ENCODE measurements at places on chromosomes 7 and 10. TPM values are rescaled to one million over a fixed set of nuclear protein-coding genes. Genes with fewer than 3 reads are reported as not detected.

DNA sequence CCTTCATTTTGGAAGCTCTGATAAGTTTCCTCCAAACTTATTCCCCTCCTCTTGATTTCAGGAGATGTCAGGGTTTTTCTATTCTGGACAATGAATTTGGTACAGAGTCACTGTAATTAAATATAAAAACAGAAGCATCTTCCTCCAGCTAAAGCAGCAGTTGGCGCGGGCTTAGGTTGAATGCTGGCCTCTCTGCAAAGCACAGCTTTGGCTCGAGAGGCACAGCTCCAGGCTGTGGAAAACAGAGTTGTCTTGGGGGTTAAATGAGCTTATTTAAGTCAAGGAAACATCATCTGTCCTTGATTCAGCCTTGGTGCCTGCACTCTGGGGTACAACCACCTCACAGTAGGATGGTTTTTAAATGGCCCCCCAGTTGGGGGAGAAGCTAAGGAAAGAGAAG, 35.0 kb upstream of the PDCD4 start:
- H3K36me3 ChIP-seq: no peaks in the 10 kb centered on the region
- H3K4me1 ChIP-seq: peaks cover 12% of the 10 kb centered on the region
- H3K27me3 ChIP-seq: no peaks in the 10 kb centered on the region
- H3K4me3 ChIP-seq: no peak overlapping the region
- H3K27ac ChIP-seq: no peak overlapping the region
- DNase-seq: no peak

PRDX3 gene
- total RNA-seq: 87.8 TPM

GRCh38 chr7:73909051-73909941, 48.3 kb downstream of the TMEM270 start:
- H3K27me3 ChIP-seq: no peaks in the 10 kb centered on the region
- no peak for DNase-seq
- no peaks in the 10 kb centered on the region for H3K4me1 ChIP-seq
- H3K36me3 ChIP-seq: no peaks in the 10 kb centered on the region
- no peak overlapping the region for H3K27ac ChIP-seq

CFTR gene
- not detected for total RNA-seq

- H3K4me1 ChIP-seq: peaks cover 32% of the 10 kb centered on the region
- DNase-seq: peak; percentile 80
- peak within 1 kb of the TSS; percentile 87 for H3K27ac ChIP-seq
- no peaks in the 10 kb centered on the region for H3K36me3 ChIP-seq
- no peaks in the 10 kb centered on the region for H3K27me3 ChIP-seq
Observed at GRCh38 chr10:58334817-58335305, at the start of gene UBE2D1. Gene UBE2D1, plus strand, starts transcription at chr10:58335006. Its CDS starts 196 bp downstream, at chr10:58335202.

DNA sequence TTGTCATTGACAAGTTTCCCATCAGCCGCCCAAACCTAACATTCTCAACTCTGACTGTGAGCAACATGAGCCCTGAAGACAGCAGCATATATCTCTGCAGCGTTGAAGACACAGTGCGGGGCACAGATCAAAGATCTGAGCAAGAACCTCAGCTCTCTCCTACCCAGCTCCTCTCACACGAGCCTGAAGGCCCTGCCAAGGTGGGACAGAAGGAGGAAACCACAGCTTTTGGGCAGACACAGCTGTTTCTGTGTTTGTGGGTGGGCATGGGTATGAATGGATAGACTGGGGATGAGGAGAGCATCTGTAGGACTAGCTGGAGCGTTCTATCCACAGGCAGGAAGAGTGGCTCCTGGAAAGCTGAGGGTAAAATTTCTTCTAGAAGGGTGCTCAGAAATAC, 8.5 kb upstream of the PRSS1 start:
- H3K36me3 ChIP-seq: no peaks in the 10 kb centered on the region
- no peak overlapping the region for H3K27ac ChIP-seq
- H3K27me3 ChIP-seq: no peaks in the 10 kb centered on the region
- no peak overlapping the region for H3K4me3 ChIP-seq
- no peak for DNase-seq
- no peaks in the 10 kb centered on the region for H3K4me1 ChIP-seq

DNA sequence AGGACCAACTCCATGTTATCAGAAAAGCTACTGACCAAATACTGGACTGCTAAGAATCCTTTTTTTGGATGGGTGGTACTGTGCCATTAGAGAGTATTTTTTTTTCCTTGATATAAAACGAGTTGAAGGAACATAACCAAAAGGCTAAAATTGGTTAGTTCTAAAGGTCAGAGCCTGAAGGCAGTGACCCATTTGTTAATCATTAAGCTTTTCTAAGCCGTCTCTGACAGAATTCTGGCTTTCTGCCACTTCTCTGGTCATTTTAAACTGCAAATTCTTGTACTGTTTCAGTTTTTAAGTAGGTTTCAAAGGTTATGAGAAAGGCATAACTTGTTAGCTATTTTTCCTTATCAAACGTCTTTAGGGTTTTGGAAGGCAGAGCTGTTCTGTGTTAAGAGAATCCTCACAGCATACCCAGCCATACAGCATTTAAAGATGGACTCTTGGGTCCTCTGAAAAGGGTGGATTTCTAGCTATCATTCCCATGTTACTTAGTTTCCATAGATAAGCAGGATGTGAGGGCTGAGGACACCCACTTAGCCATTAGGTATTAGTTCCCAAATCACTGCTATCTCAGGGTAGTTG, 196.8 kb downstream of the RNLS start:
- H3K4me3 ChIP-seq: no peak overlapping the region
- no peaks in the 10 kb centered on the region for H3K36me3 ChIP-seq
- H3K27ac ChIP-seq: peak overlapping the region; percentile 80
- no peak for DNase-seq
- H3K27me3 ChIP-seq: no peaks in the 10 kb centered on the region
- no peaks in the 10 kb centered on the region for H3K4me1 ChIP-seq

DNA sequence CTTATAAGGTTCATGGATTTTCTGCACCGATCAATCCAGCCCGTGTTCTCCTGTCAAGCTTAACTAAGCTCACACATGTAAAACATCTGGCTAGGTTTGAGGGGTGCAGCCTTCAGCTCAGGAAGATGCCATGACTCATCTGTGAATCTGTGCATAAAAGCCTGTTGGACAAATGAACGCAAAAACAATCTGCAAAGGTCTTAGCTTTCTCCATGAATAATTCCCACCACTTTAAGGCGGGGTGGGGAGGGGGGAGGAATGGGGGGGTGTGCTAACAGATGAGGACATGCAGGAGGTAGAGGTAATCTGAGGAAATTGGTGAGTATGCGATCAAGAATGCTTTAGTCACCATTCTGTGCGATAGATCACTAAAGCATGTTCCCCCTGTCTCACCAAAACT, 4.8 kb downstream of the DOCK4 start:
- no peaks in the 10 kb centered on the region for H3K4me1 ChIP-seq
- DNase-seq: no peak
- no peaks in the 10 kb centered on the region for H3K27me3 ChIP-seq
- H3K36me3 ChIP-seq: no peaks in the 10 kb centered on the region

POU6F2 gene
- 1.3 TPM for total RNA-seq

UNCX gene
- not detected for total RNA-seq

MNX1 gene
- total RNA-seq: not detected

DNA sequence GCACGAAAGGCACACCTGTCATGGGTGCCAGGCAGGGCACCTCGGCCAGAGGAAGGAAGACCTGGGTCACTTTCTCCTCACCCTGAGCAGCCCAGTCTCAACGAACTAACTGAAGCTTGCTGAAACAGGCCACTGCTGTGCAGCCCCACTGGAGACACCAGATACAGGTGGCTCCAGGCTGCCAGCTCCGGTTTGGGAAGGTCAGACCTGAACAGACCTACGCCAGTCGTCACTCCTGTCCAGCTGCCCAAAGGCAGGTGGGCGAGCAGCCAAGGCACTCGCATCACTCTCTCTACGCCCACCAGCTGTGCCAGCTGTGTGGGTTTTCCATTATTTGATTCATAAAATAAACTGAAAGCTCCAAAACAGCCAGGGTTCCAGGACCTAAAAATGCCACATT, 256.1 kb downstream of the ZMYND11 start:
- no peaks in the 10 kb centered on the region for H3K27me3 ChIP-seq
- no peaks in the 10 kb centered on the region for H3K36me3 ChIP-seq
- no peak overlapping the region for H3K4me3 ChIP-seq
- no peak for DNase-seq
- H3K27ac ChIP-seq: peak overlapping the region; percentile 87

- no peaks in the 10 kb centered on the region for H3K4me1 ChIP-seq
- no peaks in the 10 kb centered on the region for H3K27me3 ChIP-seq
- DNase-seq: no peak
- peaks cover 69% of the 10 kb centered on the region for H3K36me3 ChIP-seq
Observed at GRCh38 chr7:100806276-100806675, 21.0 kb downstream of the EPHB4 start.

DNA sequence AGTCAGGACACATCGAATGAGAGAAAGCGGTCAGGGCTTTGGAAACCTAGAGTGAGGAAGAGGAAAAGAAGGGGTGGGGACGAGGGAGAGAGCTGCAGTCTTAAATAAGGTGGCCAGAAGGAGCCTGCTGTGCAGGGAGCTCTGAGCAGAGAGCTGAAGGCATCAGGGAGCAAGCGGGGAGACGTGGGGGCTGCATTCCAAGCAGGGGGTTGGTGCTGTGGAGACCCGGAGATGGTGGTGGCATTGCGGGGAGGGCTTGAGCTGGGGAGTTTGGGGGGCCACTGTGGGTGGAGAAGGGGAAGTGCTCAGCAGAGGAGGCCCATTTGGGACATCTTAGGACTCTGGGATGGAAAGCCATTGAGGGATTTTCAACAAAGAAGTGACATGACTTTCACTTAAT, 38.7 kb upstream of the ZNF32 start:
- DNase-seq: no peak
- H3K36me3 ChIP-seq: no peaks in the 10 kb centered on the region
- no peak overlapping the region for H3K27ac ChIP-seq

DNA sequence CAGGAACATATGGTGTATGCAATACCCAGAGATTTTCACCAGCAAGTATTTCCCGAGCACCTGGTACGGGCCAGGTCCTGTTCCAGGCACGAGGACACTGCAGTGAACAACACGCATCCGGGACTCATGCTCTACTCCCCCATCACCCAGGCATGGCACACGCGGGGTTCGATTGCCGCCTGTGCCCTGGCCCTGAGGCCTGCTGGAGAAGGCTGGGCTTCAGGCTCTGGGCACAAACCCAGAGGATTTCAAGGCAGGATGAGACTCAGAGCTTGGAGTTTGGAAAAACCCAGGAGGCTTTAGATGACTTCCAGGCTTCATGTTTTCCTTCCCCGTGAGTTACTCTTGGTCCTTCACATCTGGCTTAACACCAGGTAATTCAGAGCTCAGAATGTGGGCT, 143.5 kb downstream of the NEURL1 start:
- peaks cover 5% of the 10 kb centered on the region for H3K4me1 ChIP-seq
- H3K27ac ChIP-seq: peak overlapping the region; percentile 90
- no peaks in the 10 kb centered on the region for H3K36me3 ChIP-seq
- no peaks in the 10 kb centered on the region for H3K27me3 ChIP-seq

DNA sequence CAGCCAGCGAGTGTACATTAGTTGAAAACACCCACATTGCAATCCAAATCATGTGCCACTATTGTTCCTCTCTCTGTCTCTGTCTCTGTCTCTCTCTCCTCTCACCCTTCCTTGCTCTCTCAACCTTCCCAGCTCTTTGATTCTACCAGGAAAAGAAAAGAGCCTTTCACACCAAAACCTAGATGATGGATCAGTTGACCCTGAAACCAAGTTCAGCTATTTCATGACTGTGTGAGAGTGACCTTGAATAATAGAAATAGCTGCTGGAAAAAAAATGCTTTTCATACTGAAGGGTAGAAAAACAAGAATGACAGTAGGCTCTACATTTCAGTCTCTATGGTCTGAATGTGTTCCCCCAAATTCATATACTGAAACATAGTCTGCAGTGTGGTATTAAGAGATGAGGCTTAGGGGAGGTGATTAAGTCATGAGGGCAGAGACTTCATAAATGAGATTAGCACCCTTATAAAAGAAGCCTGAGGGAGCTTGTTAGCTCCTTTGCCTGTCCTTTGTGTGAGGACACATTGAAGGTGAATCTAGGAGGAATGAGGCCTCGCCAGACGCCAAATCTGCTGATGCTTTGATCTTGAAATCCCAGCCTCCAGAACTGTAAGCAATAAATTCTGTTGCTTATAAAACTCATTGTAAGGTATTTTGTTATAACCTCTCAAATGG, 65.2 kb downstream of the LYZL1 start:
- no peak overlapping the region for H3K4me3 ChIP-seq
- H3K27me3 ChIP-seq: no peaks in the 10 kb centered on the region
- H3K4me1 ChIP-seq: no peaks in the 10 kb centered on the region
- no peak for DNase-seq
- H3K36me3 ChIP-seq: no peaks in the 10 kb centered on the region
- H3K27ac ChIP-seq: peak overlapping the region; percentile 40

GRCh38 chr7:25239888-25240287, 11.6 kb upstream of the NPVF start:
- no peak overlapping the region for H3K4me3 ChIP-seq
- H3K27ac ChIP-seq: no peak overlapping the region
- peaks cover 14% of the 10 kb centered on the region for H3K4me1 ChIP-seq
- H3K36me3 ChIP-seq: no peaks in the 10 kb centered on the region

GRCh38 chr10:124646483-124647352, 97.5 kb downstream of the FAM53B start:
- H3K36me3 ChIP-seq: no peaks in the 10 kb centered on the region
- H3K4me1 ChIP-seq: peaks cover 100% of the 10 kb centered on the region
- no peaks in the 10 kb centered on the region for H3K27me3 ChIP-seq
- no peak overlapping the region for H3K4me3 ChIP-seq
- H3K27ac ChIP-seq: peak overlapping the region; percentile 82

- H3K36me3 ChIP-seq: no peaks in the 10 kb centered on the region
- no peak for DNase-seq
- H3K27ac ChIP-seq: no peak overlapping the region
- H3K27me3 ChIP-seq: peaks cover 15% of the 10 kb centered on the region
- H3K4me3 ChIP-seq: peak overlapping the region; percentile 28
Observed at GRCh38 chr7:151382079-151382885, 27.6 kb downstream of the WDR86 start.

- H3K27ac ChIP-seq: no peak overlapping the region
- no peak overlapping the region for H3K4me3 ChIP-seq
- H3K27me3 ChIP-seq: peaks cover 37% of the 10 kb centered on the region
- H3K36me3 ChIP-seq: no peaks in the 10 kb centered on the region
- no peaks in the 10 kb centered on the region for H3K4me1 ChIP-seq
Observed at GRCh38 chr7:159140170-159140910, 4.3 kb downstream of the VIPR2 start.

- H3K4me1 ChIP-seq: peaks cover 69% of the 10 kb centered on the region
- DNase-seq: no peak
- H3K27me3 ChIP-seq: no peaks in the 10 kb centered on the region
- H3K36me3 ChIP-seq: no peaks in the 10 kb centered on the region
- H3K27ac ChIP-seq: peak overlapping the region; percentile 84
- H3K4me3 ChIP-seq: no peak overlapping the region
Observed at GRCh38 chr10:110864662-110865140, 7.0 kb upstream of the PDCD4 start.

- H3K4me1 ChIP-seq: peaks cover 5% of the 10 kb centered on the region
- no peak overlapping the region for H3K4me3 ChIP-seq
- no peaks in the 10 kb centered on the region for H3K36me3 ChIP-seq
Observed at GRCh38 chr7:155405399-155406318, 52.3 kb upstream of the EN2 start.

GRCh38 chr10:1625079-1625478, 112.2 kb downstream of the ADARB2 start:
- no peaks in the 10 kb centered on the region for H3K4me1 ChIP-seq
- no peak for DNase-seq
- H3K27me3 ChIP-seq: no peaks in the 10 kb centered on the region

C10orf67 gene
- total RNA-seq: 0.44 TPM

All from tibial nerve (tissue), 4 donors.